Retinal pigment epithelial cell (primary cell): ENCODE measurements at places on chromosomes 5 and 9.

GRCh38 chr5:76025069-76025468, 58.1 kb upstream of the SV2C start:
- no peak for DNase-seq

DNA sequence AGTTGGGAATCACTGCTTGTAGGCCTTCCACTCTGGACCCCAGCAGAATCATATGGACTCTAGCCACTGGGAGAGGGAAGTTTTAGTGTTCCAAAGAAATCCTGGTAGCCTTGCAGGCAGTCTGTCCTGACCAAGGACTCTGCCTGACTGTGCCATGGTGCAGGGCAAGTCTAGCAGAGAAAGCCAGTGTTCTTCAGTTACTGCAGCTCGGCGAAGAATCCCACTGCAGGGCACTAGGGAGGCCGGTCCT, 20.3 kb upstream of the MATR3 start:
- DNase-seq, result no peak

- DNase-seq, result no peak
Measured at GRCh38 chr5:431711-432050, 11.3 kb upstream of the EXOC3 start.

DNA sequence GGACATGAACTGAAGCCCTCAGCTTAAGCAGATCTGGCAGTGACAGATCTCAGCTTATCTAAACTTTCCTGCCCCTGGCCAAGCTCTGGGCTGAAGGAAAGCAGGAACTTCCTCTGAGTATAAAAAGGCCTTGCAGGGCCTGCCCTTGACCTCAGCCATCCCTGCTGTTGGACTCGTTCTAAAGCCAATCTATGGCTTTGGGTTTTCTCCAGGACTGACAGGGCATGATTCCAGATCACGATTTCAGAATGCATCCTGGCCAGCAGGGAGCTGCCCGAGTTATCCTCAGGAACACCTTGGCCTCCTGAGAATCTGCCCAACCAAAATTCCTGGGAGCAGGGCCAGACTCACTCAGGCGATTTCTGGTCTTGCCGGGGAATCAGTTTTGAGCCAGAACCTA, 502.7 kb downstream of the TLE4 start:
- no peak for DNase-seq

DNA sequence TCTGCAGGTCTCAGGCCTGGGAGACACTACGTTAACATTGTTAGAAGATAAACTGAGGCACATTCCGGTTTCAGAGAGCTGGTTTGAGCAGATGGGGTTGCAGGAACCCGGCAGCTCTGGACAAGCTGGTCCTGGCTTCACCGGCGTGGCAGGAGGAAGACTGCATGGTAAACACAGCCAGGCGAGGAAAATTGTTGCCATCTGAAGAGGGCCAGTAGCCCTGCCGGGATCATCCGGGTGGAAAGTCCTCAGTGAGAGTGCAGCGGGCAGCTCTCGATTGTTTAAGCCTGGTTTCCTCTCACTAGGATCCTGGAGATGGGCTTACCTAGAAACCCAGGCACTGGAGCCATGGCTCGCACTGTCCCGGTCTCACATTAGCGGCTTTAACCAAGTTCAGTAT, 226.9 kb downstream of the IRX2 start:
- DNase-seq, result no peak

GRCh38 chr5:163670036-163670435, 164.6 kb downstream of the MAT2B start:
- no peak for DNase-seq

DNA sequence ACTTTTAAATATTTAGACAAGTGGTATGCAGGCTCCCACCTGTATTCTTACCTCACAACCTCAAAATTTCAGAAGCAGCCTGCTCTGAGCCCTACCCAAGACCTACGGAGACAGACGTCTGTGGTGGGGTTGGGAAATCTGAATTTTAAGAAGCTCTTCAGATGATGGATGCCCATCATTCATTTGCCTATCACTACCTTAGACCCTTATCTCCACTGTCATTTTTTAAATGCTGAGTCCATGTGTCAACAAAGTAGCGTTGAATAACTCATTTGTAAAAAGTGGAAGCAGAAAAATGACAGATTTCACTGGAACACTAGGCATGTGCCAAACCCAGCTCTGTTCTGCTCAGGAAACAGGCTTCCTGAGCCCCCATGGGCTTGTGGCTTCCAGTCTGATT, 85.7 kb downstream of the PDE4D start:
- DNase-seq, result no peak

GRCh38 chr5:82828211-82828610, 249.0 kb downstream of the TMEM167A start:
- DNase-seq, result no peak

GRCh38 chr9:114472765-114473446, 32.4 kb downstream of the WHRN start:
- peak; percentile 52 for DNase-seq

DNA sequence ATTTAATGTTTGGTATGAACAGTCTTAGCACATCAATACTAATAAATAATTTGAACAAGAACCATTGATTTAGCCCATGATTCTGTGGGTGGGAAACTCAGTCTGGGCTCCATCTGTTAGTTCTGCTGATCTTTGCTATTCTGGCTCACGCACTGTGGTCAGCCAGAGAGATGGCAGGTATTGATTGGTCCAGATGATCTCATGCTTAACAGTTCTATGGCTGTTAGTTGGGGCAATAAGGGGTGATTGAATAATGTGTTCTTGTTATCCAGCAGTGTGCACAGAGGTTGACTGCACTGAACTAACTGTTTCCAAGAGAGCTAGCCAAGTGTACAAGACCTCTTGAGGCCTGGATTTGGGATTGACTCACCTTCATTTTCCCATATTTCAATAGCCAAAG, 824.3 kb downstream of the SEMA5A start:
- DNase-seq, result no peak

DNA sequence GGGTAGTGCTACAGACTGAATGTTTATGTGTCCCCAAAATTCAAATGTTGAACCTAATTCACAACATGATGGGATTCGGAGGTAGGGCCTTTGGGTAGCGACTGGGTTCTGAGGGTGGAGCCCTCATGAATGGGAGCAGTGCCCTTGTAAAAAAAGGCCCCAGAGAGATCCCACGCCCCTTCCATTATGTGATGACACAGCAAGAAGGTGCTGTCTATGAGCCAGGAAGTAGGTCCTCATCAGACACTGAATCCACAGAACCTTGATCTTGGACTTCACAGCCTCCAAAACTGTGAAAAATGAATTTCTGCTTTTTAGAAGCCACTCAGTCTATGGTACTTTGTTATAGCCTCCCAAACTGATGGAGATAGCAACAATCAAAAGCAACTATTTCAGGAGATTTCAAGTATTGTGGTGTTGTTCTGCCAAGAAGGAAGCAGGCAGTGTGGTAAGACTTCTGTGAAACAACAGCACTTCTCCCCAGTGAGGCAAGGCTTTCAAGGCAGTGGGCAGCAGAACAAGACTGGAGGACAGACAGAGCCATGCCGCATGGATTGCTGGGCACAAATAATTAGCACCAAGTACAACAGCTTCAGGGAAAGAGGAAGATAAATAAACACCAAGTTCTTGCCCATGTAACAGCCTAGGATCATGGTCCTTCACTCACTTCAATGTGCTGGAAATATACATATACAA, 76.1 kb downstream of the OR2K2 start:
- DNase-seq, result no peak

DNA sequence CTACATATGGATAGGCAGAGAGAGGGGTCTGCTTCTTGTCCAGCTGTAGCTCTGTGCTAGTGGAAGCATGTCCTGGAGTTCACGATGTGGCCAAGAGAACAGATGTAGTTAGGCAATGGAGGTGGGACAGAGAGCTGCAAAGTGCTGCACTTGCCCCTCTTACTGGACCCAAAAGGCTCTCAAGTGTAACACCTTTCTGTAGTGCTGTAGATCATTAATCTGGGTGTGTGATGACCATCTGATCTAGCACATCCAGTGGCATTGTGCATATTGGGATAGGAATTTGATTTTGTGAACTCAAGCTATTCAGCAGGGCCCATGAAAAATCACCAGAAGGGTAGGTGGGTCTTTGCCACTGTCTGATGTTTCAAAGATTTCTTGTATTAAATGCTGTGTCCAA, 151.4 kb downstream of the KDM4C start:
- DNase-seq, result no peak

DNA sequence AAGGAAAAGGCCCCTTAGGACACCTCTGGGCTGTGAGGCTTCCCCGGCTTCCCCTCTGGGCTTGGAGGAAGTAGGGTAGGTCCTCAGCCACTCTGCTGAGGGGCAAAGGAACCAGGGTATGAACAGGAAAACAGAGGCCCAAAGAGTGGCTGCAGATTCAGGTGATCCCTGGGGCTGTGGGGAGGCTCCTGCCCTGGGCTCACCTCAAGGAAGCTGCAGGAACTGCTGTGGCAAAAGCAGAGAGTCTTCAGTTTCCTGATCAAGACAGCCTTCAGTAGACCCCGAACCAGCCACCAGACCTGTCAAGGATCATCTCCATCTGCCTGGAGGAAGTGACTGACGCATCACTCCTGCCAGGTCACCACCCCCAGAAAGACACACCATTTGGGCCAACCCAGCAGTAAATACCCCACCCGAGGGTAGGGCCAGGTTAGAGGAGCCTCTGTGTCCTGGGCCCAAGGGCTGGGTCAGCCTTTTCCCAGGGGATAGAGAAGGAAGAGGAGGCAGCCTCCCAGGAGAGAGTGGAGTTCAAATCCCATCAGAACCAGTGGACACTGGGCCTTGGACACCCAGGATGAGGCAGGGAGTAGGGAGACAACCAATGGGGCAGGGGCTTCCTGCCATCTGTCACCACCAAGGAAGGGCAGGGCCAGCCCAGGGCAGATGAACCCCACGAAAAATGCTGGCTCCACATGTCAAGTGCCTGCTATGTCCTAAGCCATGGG, 5.8 kb upstream of the ST6GALNAC6 start:
- no peak for DNase-seq

GRCh38 chr5:109718216-109718615, 28.5 kb downstream of the MAN2A1 start:
- peak; percentile 47 for DNase-seq

- peak; percentile 48 for DNase-seq
Measured at GRCh38 chr5:130337179-130337888, 433.1 kb downstream of the CHSY3 start.

DNA sequence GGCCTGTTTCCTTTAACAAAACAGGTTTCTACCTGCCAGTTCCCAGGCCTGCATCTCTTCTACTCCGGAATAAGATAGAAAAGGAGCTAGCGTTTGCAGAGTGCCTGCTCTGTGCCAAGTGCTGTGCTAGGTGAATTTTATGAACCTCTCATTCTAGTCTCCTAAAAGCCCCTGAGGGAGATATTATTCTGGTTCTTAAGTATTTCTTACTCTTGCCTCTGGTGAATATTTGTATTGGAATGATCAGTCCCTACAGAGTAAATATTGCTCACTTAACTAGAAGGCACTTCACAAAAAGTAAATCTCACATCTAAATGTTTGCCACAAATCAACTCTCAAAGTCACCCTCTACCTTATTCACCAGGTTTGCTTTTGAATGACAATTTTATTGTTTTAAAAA, 227.1 kb downstream of the AUH start:
- DNase-seq, result no peak

- no peak for DNase-seq
Measured at GRCh38 chr5:124373883-124374282, 372.6 kb downstream of the ZNF608 start.
